ENCODE measurements at places on chromosomes 7 and 10.

DNA sequence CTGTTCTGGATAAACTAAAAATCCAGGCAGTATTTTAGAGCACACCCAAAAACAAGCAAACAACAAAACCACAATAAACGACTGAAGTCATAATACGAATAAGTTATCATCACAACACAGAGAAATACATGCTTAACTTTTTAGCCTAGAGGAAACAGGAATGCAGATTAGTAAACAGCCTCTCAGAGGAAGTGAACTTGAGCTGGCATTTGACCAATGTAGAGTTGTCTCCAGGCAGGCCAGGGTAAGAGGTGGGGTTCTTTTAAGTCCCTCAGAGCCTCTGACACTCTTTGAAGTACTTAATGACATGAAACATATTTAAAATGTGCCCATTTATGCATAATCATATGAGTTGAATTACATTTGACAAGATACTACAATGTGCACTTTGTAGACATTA lies 43.3 kb upstream of the PLXDC2 start:
- no peak for DNase-seq

GRCh38 chr10:92880917-92881316 lies 32.6 kb downstream of the EXOC6 start:
- no peak for DNase-seq

DNA sequence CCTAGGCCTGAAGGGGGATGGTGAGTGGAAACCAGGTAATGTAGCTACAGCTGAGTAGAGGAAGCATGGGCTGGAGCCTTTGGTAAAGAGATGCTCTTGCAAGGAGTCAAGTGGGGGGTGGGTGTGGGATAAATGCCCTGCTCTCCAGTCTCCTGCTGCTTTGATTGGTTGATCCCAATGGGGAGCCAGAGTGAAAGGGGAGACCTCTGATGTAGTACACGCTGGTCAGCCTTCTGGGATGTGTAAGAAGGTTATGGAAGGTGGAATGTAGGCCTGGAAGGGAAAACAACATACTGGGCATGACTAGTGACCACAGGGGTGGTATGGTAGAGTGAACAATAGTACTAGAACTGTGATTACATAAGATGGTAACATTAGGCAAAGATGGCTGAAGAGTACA lies 44.3 kb downstream of the TET1 start:
- no peak for DNase-seq

DNA sequence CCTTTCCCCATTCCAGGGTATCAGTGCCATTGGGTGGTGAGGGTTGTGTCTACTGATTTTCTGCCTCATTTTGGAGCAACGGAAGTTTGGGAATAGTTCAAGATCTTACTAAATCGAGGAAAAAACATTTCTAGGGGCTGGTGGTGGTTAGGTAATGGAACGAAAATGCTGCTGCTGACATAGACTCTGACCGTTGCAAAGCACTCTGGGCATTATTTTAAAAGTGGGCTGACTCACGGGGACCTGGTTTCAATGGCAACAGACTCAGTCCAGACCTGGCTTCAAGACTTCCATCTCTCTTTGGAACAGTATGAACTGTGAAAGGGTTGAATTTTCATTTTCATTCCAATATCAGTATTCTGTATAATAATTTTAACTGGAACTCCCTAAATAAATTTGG lies 284.0 kb downstream of the PHTF2 start:
- no peak for DNase-seq

GRCh38 chr7:6409944-6410693 lies 37.6 kb downstream of the DAGLB start:
- no peak for DNase-seq
